ENCODE measurements at places on chromosomes 2 and 18. TPM values are rescaled to one million over a fixed set of nuclear protein-coding genes. Genes with fewer than 3 reads are reported as not detected.

DNA sequence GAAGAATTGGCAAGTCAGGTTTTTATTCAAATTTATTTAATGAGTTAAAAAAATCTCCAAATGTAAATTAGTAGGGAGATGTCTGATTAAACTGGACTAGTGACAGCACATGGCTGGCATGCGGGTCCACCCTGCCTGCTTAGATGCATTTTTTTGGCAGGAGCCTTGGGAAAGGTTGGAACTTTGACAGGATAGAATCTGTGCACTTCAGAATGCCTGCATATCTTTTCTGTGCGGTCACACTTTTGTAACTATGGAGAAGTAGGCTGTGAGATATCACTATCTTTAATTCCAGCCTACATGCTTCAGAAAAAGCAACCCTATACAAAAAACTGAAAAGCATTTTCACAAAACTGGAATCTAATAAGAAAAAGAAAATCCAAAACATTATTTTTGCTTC lies 317.8 kb downstream of the MBD2 start:
- no peak for DNase-seq

DNA sequence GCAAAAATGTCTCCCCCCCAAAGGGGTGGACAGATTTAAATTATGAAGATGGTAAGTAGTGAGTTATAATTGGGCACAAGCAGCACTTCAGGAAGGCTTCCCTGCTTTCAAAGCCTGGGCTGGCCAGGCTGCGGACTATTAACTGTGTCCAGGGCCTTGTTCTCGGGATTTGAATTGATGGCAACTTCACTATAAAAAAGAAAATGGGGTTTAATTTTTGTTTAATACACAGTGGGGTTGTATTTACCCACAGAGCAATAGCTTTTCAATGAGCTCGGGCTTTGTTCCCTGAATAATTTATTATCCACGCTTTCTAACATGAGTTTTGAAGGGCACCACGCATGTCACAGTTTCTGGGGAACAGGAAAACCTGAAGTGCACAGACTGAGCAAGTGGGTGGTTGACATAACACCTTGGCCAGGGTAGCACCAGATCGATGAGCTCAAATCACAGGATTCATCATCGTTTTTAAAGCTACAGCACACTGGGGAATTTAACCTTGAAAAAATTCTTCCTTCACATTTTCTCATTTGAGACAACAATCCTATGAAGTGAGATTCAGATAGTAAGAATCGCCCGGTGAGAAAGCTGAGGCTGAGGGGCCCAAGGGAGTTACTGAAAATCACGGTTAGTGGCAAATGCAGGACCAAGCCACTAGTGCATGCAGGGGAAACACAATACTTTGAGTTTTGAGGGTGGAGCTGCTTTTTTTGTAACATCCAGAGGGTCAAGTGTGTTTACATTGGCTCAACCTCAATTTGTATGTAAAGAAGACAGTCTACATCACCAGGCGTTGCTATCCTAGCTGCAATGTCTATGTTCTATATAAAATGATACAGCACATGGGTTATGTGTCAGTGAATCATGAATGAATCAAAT lies 28.9 kb upstream of the LMAN1 start:
- DNase-seq: no peak

The C1QL2 gene
- total RNA-seq: not detected

The CSRNP3 gene
- total RNA-seq: 34.1 TPM

The ABHD1 gene
- total RNA-seq: not detected

The STAT4 gene
- total RNA-seq: 7.1 TPM

The RNF152 gene
- 44.4 TPM for total RNA-seq

- DNase-seq: no peak
Measured at GRCh38 chr2:181876614-181877063, 14.9 kb upstream of the ITPRID2 start.

GRCh38 chr2:214750529-214750928 lies 59.0 kb downstream of the BARD1 start:
- no peak for DNase-seq

The TIMM21 gene
- 26.7 TPM for total RNA-seq

- DNase-seq: no peak
Measured at GRCh38 chr2:171963198-171963597, 36.6 kb upstream of the METAP1D start.

DNA sequence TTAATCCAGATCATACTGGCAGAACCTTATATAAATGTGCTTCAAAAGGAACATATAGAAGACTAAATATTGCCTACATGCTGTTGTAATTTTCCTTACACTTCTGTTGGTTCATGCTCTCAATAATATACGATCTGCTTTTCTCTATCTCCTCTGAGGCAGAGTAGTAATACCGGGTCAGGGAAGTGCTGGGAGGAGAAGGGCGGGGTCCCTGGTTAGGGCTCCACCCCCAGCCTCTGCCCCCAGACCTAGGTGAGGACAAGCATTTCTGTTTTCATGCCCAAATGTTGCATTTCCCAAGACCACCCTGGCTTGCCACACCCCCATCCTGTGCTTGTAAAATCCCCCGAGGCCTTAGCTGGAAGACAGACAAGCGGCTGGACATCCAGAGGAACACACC lies 55.3 kb downstream of the PLA2R1 start:
- DNase-seq: no peak

DNA sequence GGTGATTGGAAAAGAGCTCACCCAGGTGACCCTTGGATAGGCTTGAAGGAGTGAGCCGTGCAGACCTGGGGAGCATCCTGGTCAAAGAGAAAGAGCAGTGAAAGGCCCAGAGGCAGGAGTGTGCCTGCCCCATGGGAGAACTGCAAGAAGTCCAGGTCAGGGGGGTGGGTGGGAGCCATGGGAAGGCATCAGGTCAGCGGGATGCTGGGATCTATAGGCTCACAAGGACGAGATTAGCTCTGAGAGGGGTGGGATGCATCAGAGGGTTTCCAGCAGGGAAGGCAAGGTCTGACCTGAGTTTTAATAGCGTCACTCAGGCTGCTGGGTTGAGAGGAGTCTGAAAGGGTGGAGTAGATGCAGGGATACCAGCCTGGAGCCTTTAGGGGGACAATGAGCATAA lies 158.6 kb downstream of the SMAD7 start:
- no peak for DNase-seq

DNA sequence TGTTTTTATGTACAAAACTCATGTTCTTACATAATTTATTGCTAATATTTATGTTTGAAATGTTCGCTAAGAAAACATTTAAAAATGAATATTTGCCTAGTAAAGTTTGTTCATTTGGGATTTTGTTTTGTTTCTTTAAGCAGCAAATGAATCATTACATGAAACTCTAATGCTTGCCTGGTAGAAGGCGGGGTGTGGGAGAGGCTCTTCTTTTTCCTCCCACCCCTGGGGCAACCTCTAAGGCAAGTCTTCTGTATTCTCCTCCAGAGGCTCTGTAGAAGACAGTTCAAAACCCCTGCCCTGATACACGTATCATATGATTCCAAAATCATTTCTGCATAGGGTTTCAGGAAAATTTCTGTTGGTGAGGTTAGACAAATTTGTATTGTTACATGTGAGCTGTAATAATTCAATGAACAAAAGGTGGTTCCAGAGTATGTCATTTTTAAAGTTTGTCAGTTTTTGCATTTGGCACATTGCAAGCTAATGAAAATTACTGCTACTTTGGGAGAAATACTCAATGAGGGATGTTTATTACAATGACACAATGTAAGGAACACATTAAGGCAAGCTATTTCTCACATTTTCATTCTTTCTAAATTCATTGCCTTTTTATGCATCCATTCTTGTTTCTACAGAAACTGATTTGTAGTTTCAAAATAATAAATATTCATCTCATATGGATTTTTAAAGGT lies 302.3 kb upstream of the UBE2E3 start:
- DNase-seq: no peak

The TXNDC2 gene
- not detected for total RNA-seq

DNA sequence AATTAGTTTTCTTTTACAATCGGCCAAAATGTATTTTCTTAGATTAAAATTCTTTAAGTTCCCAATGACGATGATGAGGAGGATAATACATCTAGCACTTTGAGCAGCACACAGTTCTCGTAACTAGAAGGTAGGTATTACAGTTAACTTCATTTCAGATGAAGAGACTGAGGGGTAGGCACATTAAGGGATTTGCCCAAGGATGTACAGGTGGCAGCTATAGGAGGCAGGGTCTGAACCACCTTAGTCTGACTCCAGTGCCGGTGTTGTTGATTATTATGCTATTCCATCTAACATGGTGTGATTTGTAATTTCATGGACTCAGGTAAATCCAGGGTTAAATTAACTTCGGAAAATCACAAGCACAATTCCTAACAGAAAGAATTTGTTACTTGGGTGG lies 1.1 kb downstream of the CD28 start:
- DNase-seq: no peak

- DNase-seq: no peak
Measured at GRCh38 chr18:76416911-76417310, 78.1 kb downstream of the ZNF516 start.

DNA sequence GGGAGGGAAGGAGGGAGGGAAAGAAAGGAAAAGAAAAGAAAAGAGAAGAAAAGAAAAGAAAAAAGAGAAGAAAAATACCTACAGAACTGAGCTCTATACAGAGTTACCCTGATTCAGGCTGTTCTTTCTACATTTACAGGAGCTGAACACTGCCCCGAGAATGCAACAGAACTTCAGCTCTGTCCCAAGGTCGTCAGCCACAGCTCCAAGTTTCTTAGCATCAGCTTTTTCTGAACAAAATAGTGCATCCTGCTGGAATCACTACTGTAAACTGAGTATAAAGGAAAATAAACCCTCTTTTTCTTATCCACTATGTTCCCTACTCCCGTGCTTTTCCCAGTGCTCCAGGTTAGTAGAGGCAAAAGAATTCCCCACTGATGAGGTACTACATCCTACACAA lies 4.7 kb upstream of the PPP4R1 start:
- DNase-seq: no peak

DNA sequence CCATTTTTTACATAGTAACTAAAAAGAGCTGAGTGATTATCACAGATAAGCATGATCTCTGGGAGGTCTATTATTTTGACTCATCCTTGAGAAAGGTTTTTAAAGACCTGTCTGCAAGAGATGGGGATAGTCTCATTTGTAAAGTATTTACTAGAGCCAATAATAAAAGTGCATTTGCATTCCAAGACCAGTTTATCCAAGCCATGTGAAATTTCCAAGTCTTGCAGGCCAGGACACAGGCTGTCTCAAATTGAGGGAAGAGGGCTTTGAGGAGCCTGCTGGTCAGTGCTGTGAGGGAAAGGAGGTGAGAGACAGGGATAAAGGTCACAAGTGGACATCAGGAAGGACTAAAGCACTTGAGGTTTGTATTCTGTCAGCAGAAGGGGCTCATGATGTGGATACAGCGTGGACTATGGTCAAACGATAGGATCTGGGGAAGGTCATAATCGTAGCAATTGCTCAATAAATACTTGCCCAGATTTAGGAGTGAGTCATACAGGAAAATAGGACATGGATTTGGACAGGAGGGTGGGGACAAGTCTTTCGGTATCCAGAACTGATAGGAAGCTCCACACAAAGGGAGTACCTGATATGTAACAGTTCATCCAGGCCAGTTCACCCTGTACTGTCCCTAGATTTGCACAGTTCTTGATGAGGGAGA lies 6.6 kb upstream of the CDH2 start:
- DNase-seq: no peak

DNA sequence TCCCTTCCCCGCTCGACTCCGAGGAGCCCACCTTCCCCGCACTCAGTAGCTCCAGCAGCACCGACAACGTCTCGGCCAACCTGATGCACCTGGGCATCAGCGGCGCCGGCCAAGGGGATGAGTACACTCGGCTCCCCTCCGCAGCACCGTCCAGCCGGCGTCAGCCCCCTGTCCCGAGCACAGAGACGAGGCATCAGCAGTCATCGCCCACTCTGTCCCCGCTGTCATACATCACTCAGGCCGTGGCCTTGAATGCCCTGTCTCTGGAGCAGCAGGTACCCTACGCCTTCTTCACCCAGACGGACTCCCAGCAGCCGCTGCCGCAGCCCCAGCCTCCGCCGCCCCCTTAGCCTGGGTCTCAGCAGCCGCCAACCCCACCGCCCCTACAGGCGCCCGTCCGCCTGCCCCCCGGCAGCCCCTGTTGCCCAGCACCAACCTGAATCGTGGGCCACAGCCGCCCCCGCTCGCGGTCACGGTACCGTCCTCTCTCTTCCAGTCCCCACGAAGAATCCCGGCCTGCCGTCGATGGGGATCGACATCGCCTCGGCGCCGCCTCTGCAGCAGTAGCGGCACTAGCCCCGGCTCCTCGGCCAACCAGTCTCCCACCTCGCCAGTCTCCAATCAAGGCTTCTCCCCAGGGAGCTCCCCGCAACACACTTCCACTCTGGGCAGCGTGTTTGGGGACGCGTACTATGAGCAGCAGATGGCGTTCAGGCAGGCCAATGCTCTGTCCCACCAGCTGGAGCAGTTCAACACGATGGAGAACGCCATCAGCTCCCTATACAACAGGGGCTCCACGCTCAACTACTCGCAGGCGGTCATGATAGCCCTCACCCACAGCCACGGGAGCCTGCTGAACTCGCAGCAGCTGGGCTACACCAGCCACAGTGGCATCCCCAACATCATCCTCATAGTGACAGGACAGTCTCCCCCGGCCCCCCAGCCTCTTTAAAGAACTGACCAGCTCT lies 1195.9 kb upstream of the CHAC2 start:
- no peak for DNase-seq

DNA sequence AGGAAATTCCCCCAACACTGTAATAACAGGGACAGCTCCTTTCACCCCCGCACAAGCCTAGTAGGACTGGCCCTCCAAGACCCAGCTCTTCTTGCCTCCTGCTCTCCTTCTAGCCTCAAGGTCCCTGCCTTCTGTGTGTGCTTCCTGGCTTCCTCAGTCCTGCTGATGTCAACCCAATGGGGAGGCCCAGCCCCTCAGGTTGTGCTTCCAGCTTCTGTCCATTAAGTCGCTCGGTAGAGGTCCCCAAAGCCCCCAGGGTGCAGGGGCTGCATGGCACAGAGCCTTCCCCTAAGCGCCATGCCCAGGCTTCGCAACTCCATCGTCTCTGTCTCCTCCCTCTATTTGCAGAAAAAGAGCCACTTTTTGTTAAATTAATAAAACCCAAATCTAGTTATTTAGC lies 39.0 kb downstream of the BOK start:
- DNase-seq: no peak

DNA sequence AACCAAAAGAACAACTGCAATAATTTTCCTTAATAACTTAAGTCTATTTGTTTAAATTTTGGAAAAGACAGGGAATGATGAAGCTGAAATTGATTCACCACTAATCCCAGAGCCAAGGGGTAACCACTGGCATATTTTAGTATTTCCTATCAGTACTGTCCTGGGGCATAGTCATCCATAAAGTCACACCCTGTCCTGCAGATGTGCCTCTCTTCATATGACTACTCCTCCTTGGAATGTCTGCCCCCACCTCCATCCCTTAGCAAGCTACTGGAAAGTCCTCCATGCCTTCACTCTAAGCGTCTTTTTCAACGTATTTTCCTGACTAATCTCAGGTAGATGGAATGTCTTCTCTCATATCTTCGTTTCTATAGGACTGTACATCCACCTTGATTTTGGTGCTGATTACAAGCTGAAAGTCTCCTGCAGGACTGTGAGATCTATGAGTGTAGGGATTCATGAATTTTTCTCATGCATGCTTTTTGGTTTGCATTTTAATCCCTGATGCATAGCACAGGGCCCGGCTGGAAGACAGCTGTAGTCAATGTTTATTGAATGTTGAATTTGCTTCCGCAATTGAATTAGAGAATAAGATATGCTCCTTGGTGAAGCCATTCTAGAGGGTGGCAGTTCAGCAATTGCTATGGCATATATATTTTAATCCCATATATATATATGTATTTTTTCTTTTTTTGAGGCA lies 85.6 kb downstream of the MOGAT1 start:
- no peak for DNase-seq

GRCh38 chr18:13394801-13395200 lies 176.2 kb downstream of the LDLRAD4 start:
- DNase-seq: no peak

GRCh38 chr2:44543773-44544725 lies 182.3 kb downstream of the CAMKMT start:
- no peak for DNase-seq

Measured in urinary bladder (tissue), 4 donors.